ENCODE measurements at places on chromosomes 7 and 10.

GRCh38 chr7:19392246-19392645 is 247.0 kb upstream of the FERD3L start:
- DNase-seq, result peak; percentile 52

DNA sequence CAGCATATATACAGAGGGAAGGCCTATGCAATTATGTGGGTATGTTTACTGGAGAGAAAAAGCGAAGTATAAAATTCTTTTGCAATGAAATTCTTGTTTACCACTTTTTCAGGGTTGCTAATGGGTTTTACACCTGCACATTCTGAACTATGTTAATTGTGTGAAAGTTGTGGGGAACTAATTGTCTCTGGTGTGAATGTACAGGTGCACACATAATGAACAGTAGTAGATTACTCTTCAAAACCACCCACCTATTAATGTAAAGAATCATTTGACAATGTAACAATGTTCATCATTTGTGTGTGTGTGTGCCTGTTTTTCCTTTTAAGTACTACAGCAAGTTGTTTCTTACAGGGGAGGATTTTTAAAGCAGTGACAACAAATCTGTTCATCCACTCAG is 80.0 kb upstream of the FEZF1 start:
- no peak for DNase-seq

DNA sequence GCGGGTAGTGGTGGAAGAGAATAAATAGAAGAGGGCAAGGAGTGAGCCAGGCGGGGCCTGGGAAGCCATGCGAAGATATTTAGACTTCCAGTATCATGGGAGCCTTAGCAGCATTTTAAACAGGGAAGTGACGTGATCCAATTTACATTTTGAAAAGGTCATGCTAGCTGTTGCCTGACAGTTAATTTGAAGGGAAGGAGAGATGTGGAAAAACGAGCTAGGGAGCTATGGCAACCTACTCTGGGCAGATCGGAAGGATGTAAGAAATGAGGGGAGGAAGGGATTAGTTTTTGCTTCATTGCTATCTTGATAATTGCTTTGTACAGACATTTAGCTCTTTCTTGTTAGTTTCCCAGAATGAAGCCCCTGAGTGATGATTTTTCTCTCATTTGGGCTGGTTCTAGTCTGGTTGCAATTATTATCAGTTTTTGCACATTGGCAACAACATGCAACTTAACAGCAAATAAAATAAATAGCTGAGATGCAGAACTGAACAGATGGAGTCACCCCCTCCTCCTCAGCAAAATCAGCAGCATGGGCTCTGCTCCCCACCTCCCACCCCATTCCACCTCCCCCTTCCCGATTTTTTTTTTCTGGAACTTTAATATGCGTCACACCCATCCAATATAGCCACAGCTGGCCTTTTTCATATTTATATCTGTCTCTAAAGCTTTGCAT is 13.0 kb upstream of the CALU start:
- no peak for DNase-seq

- DNase-seq, result no peak
Observed at GRCh38 chr7:19508124-19508523, 200.7 kb downstream of the POLR1F start.

GRCh38 chr7:151252961-151253711 is 4.6 kb upstream of the SMARCD3 start:
- no peak for DNase-seq

- DNase-seq, result no peak
Observed at GRCh38 chr10:21617267-21617666, 83.2 kb downstream of the MLLT10 start.

DNA sequence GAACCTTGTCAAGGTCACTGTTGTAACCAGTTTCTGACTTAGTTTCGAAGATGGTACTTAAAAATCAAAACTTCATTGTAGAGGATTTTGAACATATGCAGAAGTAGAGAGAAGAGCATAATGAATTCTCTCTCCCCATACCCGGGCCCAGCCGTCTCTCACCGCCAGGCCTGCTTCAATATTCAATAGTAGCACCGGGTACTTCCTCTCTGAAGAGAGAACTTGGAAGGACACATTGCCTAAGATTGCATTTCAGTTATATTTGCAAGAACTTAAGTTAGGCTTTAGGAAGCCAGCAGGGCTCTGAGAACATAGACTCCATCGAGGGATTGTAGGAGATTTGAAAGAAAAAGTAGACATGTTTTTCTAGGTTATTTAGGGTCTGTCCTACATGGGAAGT is 19.1 kb downstream of the LMTK2 start:
- no peak for DNase-seq

DNA sequence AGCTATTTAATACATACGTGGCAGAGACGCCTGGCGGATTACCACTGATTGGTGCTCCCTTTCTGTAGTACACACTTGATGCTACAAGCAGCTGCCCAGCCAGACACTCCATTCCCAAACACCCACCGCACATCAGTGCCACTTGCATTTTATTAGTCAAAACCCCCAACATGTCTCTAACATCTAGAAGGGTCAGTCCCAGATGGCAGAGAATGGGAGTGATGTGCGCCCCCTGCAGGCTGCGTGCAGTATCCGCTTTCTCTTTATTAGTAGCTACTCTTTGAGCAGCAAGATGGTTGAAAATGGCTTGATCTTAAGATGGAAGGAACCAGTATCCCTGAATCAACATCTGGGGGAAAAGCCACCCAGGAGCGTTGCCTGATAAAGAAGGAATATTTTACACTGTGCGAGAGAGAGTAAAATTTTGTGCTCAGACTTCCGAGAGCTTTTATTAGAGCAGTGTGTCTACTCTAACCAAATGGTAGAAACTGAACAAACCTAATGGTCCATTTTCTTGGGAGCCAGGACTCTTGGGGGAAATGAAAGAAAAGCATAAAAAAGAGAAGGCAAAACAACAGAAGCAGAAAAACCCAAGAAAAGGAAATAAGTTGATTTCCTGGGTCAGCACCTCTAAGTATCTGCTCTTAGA is 78.3 kb downstream of the ST8SIA6 start:
- DNase-seq, result no peak

GRCh38 chr7:14432924-14433323 is 443.5 kb upstream of the ETV1 start:
- no peak for DNase-seq

DNA sequence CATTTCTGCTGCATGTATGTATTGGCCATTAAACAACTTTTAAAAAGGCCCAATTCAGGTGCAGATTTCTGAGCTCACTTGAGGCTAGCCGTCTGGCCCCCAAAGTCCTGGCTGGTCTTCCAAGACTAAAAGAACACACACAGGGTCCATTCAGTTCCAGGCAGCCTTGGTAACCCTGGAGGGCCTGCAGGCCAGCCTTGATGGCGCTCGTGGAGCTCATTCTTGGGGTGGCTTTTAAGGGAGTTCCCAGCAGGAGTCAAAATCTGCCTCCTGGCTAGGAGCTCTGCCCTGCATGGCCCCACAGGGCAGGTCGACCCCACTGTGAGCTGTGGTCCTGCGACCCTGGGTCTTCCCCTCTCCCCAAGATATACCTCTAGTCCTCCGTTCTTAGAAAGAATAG is 28.8 kb downstream of the ANXA11 start:
- DNase-seq, result no peak

- DNase-seq, result peak; percentile 97
Observed at GRCh38 chr10:28734938-28735759, 57.8 kb downstream of the BAMBI start.

- DNase-seq, result no peak
Observed at GRCh38 chr10:22222236-22223190, 4.7 kb upstream of the EBLN1 start.

- DNase-seq, result no peak
Observed at GRCh38 chr7:10767771-10768170, 205.9 kb upstream of the PHF14 start.

DNA sequence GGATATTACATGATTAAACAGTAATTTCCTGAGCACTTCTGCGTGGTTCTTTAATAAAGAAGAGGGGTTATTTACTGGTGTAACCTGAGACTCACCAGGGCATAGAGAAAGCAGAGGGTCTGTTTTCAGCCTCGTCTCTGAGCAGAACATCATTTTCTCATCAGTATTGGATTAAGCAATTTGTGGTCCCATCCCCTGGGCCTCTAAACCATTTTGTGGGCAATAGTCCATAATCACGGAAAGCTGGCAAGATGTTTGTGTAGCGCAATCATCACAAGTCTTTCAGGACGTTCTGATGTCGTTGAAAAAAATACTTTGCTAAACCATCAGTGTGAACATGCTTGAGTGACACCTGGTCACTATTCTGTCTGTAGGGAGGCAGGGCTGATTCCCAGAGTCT is 37.1 kb upstream of the SEC61G start:
- DNase-seq, result no peak

GRCh38 chr10:79241990-79242619 is 105.2 kb upstream of the PPIF start:
- DNase-seq, result no peak

DNA sequence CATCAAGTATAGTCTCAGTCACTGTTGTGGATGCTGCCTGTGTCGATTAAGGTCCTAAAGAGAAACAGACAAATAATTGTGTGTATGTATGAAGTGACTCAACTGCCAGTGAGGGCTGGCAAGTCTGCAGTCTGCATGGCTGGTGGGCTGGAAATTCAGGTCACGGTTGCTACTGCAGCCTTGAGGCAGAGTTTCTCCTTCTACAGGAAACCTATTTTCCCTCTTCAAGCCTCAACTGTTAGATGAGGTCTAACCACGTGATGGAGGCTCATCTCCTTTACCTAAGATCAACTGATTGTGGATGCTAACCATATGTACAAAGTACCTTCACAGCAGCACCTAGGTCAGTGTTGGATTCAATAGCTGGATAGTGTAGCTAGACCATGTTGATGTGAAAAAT is 29.9 kb downstream of the MBL2 start:
- no peak for DNase-seq

GRCh38 chr7:7265081-7266075 is 83.0 kb downstream of the C1GALT1 start:
- DNase-seq, result no peak

GRCh38 chr10:70672165-70673042 is at the start of gene ADAMTS14:
Gene ADAMTS14, plus strand, starts transcription at chr10:70672506. Its CDS starts 297 bp downstream, at chr10:70672803.
- DNase-seq, result no peak

- no peak for DNase-seq
Observed at GRCh38 chr7:55965805-55966421, 1.5 kb downstream of the NIPSNAP2 start.

- DNase-seq, result peak; percentile 56
Observed at GRCh38 chr10:659688-660141, 29.8 kb downstream of the DIP2C start.

DNA sequence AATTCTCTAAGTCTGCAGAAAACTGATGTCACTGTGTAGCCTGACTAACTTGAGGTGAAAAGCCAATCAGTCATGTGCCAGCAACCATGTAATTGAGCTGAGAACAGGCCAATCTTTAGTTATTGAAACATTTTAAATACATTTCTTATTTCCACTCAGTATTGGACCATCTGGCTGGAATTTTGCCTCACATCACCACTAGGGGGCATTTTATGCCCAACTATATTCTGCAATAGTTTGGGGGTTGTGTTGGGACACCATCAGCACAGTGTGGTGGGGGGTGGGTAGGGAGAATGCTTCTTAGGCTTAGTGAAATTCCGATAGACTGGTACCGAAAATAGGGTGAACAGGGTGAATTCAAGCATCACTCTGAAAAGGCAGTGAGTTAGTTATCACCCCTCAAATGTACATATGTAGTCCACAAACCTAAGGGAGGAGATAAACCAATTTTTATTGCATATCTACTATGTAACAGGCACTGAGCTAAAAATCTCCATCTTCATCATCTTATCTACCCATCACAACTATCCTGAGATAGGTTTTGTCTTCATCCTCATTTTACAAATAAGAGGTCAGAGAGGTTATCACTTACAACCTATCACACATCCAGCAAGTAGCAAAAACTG is 17.8 kb downstream of the NPSR1 start:
- no peak for DNase-seq

DNA sequence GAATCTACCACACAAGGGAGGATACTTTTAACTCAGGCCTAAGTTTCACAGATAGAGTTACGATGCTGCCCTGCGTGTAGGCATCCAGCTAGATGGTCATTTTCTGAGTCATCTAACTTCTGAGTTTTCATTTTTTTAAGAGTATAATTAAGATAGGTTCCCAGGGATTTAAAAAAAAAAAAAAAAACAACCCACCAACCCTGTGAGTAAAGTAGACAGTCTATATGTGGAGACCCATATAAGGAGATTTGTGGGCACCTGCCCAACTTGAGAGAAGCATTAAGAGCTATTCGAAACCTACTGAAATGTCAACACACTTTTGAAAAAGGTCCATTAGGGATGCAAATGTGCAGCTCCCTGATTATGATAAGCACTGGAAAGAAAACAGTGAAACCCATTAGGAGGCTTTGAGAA is 257.3 kb downstream of the TRIL start:
- DNase-seq, result no peak

DNA sequence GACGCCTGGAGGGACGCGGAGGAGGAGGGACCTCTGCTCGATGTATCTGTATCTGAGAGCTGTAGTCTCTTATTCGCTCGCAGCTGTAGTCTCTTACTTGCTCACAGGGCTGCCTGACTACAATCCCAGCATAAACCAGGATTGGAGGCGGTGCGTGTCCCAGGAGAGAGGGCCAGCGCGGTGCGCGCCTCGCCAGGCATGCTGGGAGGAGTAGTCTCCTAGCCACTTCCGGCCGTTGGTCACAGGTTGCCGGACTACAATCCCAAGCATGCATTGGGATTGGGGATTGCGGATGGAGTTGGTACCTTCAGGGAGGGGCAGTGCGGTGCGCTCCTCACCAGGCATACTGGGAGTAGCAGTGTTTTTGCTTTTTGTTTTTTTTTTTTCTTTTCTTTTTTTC is 421.7 kb upstream of the NUPR2 start:
- DNase-seq, result no peak

DNA sequence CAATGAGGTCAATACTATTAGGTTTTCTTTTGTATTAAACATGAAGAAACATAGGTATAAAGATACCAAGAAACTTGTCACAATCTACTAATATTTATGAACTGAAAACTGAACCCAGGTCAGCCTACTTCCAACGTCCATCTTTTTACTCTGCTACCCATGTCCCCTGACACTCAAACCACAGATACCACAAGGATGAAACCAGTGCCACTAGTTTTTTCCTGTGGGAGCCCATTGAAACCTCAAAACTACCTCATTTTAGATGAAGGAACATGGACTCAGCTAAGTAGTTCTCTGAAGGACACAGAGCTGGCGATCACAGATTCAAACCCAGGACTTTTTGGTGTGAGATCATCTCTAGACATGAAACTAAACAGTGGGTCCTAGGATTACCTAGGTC is 6.8 kb downstream of the TET1 start:
- DNase-seq, result no peak

Data from AG04449 (cell line).